ENCODE measurements at places on chromosomes 12 and 14.

- H3K27ac ChIP-seq = no peak overlapping the region
- no peak overlapping the region for H3K4me3 ChIP-seq
- H3K36me3 ChIP-seq = peaks cover 8% of the 10 kb centered on the region
- H3K4me1 ChIP-seq = no peaks in the 10 kb centered on the region
- no peak for DNase-seq
Measured at GRCh38 chr12:110546339-110546738, 36.8 kb downstream of the PPTC7 start.

DNA sequence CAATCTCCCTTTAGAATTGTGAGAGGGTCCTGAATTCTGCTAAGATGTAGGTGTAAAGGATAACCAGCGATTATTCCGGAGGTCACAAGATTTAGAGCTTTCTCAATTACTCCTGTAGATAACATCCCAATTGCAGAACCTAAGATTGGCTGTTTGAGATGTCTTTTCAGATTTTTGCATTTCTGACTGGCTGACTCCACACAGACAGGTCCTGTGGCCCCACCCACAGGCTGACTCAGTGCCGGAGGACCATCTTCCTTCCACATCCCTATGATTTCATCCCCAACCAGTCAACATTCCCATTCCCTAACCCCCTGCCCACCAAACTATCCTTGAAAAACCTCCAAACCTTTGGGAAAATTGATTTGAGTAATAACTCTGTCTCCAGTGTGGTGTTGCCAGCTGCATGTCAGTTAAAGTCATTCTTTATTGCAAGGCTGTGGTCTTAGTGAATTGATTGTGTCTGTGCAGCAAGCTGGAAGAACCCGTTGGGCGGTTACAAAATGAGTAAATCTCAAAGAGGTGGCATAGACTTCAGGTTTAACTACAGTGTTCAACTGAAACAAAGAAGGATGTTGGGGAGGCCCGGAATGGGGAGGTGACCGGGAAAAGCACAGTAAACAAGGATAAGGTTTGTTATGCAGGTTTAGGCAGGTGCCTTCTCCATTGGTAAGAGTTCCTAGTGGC is 10.6 kb downstream of the FNTB start:
- H3K36me3 ChIP-seq = no peaks in the 10 kb centered on the region
- no peak overlapping the region for H3K27ac ChIP-seq
- DNase-seq = no peak
- H3K4me3 ChIP-seq = no peak overlapping the region
- H3K4me1 ChIP-seq = peaks cover 2% of the 10 kb centered on the region
- H3K27me3 ChIP-seq = peaks cover 1% of the 10 kb centered on the region

DNA sequence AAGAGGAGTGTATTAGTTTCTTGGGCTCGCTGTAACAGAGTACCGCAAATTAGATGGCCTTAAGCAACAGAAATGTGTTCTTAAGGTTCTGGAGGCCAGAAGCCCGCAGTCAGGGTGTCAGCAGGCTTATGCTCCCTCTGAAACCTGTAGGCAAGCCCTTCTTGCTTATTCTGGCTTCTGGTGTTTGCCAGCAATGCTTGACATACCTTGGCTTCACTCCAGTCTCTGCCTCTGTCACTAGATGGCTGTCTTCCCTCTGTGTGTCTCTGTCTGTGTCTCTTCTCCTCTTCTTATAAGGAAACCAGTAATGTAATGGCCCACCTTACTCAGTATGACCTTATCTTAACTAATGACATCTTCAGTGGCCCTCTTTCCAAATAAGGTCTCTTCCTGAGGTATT is 85.1 kb downstream of the DERA start:
- H3K36me3 ChIP-seq = peaks cover 5% of the 10 kb centered on the region
- no peak overlapping the region for H3K4me3 ChIP-seq
- no peak overlapping the region for H3K27ac ChIP-seq
- H3K4me1 ChIP-seq = peaks cover 17% of the 10 kb centered on the region
- no peak for DNase-seq

DNA sequence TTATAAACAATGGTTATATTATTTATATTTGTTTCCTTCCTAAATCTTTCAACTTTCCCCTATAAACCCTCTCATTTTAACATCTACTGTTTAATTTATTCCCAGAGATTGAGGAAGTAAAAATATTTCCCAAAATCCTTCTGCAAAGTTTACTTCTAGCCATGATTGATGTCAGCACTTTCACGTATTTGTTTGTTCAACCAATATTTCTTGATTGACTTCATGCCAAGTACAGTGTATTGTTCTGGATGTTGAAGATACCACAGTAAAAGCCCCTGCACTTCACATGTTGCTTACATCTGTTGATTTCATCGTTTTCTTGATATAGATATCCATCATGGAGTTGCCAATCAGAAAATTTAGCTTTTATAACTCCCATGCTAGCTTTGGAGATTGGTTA is 81.8 kb downstream of the TTLL5 start:
- H3K4me3 ChIP-seq = no peak overlapping the region
- H3K27ac ChIP-seq = no peak overlapping the region
- H3K4me1 ChIP-seq = no peaks in the 10 kb centered on the region

- H3K4me1 ChIP-seq = peaks cover 21% of the 10 kb centered on the region
Measured at GRCh38 chr14:104268725-104269436, 130.5 kb downstream of the KIF26A start.
